ENCODE measurements at places on chromosomes 12 and 14.
A peak's percentile ranks its signal among the peaks of the same experiment; 100 is the strongest.

DNA sequence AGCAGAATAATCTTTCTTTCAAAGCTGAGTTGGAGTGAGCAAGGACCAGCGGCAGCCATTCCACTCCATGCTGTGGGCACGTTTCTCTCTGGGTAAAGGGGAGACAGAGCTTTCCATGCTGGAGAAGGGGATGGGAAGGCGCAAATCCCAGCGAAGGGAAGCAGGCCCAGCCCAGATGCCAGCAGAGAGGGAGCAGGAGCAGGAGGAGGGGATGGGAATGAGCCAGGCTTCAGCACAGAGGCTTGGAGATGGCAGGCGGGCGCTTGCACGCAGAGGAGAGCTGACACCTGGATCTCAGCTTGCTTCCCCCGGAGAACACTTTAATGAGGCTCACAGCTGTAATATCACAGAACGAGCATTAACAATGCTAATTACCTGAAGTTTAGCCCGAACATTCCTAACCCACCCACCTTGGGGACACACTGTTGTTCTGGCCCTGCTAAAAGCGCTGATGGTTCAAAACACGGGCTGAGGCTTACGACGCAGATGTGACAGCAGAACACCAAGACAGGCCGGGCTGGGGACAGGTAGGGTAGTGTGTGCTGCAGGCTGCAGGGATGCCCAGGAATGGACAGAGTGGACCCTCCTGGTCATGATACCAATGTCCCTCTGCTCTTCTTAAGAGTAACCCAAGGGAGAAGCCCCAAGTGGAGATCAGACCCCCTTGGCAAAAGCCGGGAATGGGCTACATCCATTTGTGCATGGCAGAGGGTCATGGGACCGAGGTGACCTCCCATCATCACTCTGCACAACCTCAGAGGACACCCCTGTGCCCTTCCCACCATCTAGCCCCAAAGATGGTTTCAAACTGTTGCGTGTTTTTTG is 288.6 kb downstream of the DPF3 start:
- no peak for DNase-seq

- no peak for DNase-seq
Measured at GRCh38 chr14:104698688-104699425, 9.4 kb downstream of the INF2 start.

DNA sequence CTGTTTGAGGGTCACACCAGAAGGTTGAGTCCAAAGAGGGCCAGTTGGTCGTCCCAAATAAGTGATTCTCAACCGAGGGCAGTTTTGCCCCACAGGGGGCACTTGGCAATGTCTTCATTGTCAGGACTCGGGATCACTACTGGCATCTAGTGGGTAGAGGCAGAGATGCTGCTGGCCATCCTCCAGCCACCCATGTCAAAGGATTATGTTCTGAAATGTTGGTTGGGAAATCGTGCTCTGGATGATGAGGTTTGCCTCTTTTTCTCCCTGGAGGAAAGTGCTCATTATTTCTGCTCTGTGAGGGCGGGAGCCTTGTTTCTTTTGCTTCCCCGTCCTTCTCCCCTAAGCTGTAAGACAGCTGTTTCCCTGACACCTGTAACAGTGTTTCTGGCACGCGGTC is 3.6 kb downstream of the ZNF839 start:
- DNase-seq = peak; percentile 5

DNA sequence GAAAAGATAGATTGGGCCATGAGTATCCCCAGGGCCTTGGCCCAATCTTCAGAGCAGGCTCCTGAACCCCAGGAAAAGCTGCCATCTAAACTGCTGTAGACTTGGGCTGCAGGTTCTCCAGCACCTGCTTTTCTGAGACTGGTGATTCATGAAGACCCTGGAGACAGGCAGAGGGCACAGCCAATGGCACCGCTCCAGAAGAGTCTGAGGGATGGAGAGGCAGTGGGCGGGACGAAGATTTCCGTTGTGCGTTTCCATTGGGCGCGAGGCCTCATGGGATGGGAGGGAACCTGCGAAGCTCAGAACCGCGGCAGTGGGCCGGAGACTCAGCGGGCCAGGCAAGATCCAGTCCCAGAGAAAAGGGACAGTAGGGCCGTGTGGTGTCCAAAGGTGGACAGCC is 375.1 kb downstream of the IPO8 start:
- no peak for DNase-seq

All from NCI-H1092 (cell line).